ENCODE measurements at places on chromosomes 6 and 20.

DNA sequence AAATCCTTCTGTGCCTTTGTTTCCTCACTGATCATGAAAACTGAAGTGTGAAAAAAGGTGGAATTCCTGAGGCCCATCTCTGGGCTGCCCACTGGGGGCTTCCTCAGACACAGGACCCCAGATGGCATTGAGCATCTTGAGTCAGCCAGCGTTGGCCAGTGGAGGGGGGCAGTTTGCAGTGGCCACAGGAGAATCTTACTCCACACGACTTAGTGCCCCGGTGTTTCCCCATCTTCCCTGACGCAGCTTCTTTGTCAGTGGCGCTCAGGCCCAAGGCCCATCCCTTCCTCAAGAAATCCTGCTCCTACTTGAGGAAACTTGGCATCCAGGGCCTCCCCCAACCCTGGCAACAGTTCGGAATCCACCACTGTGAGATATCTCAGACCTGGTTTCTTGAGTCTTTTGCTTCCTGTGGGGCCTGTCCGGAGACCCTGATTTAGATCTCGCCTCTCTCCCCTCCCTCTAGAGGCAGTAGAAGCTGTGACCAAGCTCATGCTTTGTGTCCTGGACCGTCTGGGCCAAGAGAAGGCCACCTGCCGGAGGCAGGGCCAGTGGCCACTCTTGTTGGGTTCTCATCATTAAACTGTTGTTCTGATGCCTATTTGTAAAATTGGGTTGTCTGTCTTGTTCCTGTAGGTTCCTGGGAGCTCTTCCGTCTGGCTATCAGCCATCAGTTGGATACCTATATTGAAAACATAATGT, 20.2 kb upstream of the DLGAP4 start:
- no peak for DNase-seq

- no peak for DNase-seq
Observed at GRCh38 chr20:54078296-54078984, 8.0 kb upstream of the BCAS1 start.

DNA sequence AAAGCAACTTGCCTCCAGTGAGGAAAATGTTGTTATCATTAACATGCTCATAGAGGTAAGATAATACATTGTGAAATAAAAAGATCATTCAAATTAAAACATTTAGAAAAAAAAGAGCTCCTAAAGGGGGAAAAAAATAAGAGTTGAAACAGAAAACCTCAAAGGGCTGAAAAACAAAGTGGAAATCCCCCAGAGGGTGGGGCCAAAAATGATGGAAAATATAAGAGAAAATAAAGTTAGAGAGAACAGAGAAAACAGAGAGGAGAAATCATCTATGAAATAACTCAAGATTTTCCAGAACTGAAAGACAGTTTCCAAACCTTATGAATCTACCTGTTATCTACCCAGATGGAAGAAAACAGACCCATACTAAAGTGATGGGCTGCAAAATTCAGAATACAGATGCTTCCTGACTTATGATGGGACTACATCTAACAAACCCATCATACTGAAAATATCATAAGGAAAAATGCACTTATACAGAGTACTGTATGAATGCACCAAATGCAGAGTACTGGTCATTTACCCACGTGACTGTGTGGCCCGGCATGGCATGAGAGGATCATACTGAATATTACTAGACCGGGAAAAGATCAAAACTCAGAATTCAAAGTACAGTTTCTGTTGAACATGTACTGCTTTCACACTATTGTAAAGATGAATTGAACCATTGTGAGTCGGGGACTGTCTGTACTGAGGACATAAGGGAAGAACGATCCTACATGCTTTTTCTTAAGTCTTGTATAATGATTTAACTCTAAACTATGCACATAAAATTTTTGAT, 4.0 kb downstream of the ZBTB24 start:
- DNase-seq, result no peak

GRCh38 chr6:150076196-150076893, 7.4 kb upstream of the ULBP3 start:
- DNase-seq, result no peak

GRCh38 chr6:158631678-158632537, 12.6 kb downstream of the DYNLT1 start:
- no peak for DNase-seq

- no peak for DNase-seq
Observed at GRCh38 chr6:88662163-88662580, 301.2 kb downstream of the RNGTT start.

GRCh38 chr20:45058168-45058850, 42.6 kb downstream of the KCNS1 start:
- DNase-seq, result no peak

GRCh38 chr6:12545619-12546409, 170.8 kb upstream of the PHACTR1 start:
- peak; percentile 55 for DNase-seq

DNA sequence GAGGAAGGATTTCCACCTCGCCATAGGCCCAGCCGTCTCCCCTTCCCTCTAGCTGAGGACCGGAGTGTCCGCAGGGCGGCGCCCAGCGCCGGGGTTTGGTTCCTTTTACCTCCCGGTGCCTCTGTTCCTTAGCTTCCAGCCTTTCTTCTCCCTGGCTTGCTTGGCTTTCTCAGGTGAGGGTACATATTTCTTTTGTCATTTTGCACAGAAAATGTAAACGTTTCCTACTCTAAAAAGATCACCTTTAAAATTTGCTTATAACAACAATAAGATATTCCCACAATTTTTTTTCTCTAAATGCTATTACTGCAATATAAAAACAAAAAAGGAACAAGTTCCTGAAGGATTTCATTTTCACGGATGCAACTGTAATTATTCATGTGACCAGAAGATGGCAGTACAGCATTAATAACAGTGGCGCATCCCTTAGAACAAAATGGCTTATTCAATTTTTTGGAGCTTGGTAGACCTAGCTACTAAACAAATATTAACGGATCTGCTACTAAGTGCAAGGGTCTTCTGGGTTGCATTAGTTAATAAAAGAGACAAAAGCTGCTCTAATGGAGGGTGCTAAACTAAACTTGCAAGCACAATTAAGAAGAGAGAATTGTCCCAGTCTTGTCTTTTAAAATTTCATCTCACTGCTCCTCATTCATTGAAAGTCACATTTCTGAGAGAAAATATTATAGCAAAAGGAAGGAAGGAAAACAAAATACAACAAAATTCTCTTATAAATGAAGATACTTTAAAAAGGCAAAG, 172.9 kb downstream of the ADGRG6 start:
- peak; percentile 40 for DNase-seq

- DNase-seq, result no peak
Observed at GRCh38 chr6:24376871-24377270, 19.0 kb upstream of the DCDC2 start.

DNA sequence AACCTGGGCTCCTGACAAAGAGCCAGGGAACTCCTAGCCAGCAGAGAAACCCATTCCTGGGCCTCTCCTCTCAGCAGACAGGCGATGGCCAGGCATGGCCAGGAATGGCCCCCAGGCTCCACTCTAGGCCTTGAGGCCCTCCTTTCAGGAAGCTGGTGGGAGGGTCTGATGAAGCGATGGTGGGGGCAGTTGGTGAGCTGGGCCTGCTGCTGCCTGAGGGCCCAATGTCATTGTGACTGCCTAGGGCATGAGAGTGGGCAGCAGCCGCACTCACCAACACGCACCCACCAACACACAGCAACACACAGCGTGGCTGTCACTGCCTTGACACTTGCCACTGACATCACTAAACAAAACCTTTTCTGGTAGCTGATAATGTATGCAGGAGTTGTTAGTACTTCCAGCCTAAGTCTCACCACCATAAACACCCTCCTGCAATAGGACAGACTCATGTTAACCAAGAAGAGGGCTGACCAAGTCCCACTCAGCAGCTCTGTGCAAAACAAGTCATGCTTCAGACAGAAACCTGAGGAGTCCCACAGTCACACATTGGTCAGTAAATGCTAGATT, 69.3 kb downstream of the ABHD12 start:
- no peak for DNase-seq

DNA sequence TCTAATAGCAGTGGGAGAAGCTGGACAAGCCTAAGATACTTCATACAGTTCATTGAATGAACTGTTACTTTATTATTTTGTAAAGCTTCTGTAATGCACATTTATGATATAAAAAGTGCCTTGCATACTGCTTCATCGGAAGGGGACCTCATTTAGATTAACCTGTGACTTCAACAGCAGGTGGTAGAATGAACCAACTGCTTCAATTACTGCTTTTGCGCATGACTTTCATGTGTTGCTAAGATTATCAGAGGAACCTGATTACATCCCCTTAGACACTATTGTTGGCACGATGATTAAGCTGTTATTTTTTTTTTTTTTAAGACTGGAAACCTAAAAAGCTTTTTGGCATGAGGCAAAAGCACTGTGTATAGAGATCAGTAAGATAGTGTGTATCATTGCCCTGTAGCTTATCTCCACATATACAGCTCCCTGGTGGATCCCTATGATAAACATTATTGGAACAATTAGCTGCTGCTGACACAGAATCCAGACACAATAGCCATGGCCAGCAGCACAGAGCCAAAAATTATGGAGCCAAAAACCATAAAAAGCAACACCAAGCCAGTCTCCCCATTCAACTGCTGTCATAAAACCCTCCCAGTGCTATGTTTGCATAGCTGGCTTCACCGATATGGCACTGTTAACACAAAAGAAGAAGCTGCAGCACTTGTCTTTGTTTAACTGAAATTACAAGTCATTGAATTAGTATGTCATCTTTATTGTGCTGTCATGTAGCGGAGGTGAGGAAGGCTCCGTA, 731.6 kb upstream of the MMS22L start:
- DNase-seq, result no peak

- peak; percentile 3 for DNase-seq
Observed at GRCh38 chr6:81718126-81718525, 34.4 kb downstream of the TENT5A start.

DNA sequence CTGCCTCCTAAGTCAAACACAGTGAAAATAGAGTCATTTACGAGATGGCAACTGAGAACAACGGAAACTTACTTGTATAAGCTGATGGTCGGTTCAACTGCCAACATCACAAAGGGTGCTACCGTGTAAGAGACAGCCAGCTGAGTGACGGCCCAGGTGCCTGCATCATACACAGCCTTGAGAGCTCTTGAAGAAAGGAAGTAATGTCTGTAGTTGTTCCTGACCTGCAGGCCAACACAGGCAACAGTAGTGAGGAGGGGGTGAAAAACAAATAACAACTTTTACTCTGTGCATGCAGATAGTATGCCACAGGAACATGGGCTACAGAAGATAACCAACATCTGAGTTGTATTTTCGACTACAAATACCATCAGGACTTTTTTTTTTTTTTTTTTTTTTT, 102.7 kb downstream of the MBOAT1 start:
- no peak for DNase-seq

DNA sequence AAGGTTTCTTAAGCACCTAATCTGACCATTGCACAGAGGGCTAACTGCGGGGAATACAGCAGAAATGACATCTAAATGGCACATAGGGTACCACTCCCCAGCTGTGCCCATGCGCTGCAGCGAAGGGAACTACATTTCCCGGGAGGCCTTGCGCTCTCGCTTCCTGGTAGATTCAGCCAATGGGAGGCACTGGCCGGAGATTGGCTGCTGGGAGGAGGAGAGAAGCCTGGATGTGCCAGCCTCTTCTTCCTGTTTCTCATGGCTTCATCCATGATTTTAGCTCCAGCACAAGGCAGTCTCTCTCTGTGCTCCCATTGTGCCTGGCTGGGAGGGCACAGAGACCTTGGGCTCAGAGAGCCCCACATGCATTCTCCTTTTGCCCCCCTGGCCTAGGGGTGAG, 101.7 kb upstream of the FOXA2 start:
- DNase-seq, result peak; percentile 40

DNA sequence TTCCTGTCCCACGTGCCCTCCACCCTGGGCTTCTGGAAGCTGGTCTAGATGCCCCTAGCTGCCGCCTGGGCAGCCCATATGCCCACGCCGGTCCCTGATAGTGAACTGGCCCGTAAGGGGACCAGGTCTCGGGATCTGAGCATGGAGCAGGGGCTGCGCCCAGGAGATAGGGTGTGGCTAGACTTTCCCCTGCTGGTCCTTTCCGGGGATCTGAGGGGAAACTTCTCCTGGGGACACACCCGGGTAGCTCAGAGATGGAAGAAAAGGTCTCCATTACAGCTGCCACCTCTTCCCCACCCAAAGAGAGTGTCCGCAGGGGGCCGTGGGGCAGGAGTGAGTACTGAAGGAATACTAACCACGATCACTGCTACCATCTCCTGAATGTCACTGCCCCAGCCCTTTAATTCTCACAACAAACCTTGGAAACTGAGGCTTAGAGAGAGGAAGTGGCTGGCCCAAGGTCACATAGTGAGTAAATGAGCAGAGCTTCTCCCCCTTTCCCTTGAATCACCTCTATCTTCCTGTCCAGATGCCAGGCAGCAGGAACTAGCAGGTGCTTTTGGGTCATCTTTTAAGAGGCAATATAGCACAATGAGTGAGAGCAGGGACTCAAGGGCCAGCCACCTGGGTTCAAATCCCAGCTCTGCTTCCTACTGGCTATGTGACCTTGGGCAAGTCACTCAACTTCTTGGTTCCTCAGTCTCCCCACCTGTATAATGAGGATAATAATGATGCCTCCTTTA, 11.8 kb upstream of the CCN5 start:
- DNase-seq, result no peak

DNA sequence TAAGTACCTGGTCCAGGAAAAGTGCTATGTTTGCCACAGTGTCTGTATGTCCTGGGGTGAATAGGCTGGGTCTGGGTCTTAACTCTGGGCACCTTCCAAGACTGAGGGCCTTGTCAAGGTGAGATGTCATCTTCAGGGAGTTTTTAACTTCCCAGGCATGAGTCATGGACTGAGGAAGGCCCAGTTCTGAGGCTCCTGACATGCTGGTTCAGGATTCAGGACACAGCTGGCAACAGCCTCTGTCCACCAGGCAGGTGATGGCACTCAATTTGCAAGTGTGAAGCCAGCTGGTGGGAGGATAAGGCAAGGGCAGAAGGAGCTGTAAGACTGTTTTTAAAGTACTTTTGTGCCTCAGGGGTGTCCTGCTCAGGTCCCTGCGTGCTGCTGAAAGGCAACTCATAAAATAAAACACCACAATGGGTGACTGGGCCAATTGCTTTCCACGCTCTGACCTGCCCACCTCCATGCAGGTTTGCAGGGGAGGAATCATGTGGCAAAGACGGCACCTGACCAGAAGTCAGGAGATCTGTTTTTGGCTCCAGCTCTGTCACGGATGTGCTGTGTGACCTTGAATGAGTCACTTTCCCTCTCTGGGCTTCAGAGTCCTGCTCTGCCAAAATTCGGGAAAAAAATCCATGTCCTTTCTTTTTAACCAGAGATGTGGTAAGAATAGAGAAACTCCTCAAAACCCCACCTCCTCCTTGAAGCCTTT, 4.9 kb upstream of the PACSIN1 start:
- DNase-seq, result no peak

GRCh38 chr6:14075095-14075503, 42.5 kb upstream of the CD83 start:
- DNase-seq, result peak; percentile 21

DNA sequence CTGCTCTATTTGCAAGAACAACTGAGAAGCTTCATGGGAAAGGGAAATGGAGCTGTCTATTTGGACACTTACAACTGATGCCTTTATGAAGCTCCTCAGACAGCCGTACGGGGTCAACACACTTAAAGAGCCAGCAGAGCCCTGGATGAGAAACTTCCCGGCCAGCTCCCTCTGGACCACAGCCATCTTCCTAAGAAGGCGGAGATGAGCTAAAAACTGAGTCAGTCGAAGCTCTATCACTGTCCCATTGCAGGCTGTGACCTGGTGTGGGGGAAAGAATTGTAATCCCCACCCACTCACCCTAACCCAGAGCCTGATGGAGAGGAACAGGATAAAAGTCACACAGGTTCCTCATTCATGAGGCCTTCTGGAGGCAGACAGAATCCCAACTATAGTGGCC, 360.4 kb upstream of the JARID2 start:
- no peak for DNase-seq

Measured in fibroblast of skin of left quadriceps (primary cell).